ENCODE measurements at places on chromosomes 5 and 9.

- no peak for DNase-seq
Observed at GRCh38 chr5:172405226-172406107, 48.9 kb downstream of the SH3PXD2B start.

DNA sequence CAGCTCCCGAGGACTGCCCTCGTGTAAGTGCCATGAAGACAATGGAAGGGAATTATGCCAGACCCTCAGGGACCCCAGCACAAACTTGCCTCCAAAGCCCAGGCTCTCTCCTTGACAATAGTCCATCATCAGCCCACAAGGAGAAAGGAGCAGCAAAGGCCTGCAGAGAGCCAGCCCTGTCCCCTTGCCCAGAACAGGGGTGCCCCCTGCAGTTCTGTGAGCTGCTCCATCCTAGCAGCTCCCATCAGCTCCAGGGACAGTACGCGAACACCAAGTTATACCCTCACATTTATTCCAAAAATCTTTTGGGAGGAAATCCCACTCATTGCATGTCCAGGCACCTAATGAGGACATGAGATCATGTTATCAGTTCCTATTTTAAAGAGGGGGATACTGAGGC is 11.1 kb downstream of the BARX1 start:
- no peak for DNase-seq

DNA sequence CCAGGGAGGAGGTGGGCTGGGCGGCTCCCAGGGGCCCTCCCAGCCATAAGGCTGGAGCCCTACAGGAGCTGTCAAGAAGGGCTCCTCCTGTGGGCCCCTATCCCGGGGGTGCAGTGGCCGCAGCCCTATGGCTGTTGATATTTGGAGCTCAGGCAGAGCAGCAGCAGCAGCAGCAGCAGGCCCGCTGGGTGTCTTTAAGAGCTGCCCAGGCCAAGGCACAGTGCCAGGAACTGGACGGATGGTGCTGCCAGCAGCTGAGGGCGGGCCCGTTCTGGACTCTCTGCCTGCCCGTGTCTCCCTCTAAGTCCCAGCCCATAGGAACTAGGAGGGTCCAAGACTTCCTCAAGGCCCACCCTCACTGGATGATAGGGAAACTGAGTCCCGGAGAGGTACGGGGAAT is 3.6 kb downstream of the AK1 start:
- no peak for DNase-seq

DNA sequence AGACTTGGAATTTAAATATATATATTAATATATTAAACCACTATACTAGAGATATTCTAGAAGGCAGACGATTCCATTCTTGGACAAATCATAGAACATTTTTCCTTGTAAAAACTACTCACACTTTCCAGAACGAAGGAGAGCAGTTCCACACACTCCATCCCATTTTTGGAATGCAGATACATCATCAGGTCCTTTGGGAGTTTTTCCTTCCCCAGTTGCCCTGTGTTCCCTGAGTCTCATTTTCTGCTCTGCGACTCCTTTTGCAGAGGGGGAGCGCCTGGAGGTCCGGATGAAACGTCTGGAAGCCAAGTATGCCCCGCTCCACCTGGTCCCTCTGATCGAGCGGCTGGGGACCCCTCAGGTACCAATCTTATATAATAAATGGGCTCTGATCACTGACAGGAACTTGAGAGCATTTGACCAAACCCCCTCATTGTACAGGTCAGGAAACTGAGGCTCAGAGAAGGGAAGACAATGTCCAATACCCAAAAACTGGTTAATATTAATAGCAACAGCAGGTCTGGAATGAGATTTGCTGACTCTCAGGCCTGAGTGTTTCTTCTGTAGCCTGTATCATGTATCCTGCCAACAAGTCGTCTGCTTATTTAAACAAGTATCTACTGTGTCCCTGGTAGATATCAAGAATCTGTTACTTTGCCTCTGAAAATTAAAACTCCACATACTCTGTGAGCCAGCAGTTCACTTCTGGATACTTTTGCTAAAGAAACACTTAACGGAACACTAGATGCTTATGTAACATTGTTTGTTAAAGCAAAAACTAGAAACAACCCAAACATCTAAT is 76.8 kb upstream of the NIPAL4 start:
- DNase-seq: no peak

DNA sequence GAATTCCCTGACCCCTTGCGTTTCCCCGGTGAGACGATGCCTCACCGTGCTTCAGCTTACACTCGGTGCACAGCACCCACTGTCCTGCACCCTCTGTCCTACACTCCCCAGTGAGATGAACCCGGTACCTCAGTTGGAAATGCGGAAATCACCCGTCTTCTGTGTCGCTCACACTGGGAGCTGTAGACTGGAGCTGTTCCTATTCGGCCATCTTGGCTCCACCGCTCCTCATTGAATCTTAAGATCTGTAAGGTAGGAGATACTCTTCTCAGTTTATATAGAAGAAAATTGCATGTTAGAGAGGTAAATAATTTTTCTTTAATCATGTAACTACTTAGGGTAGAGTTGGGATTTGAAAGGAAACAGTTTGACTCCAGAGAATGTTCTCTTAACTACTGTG is 62.2 kb downstream of the DMRTA1 start:
- DNase-seq: no peak
